ENCODE measurements at places on chromosomes 13 and 19.

- no peak for DNase-seq
These were observed 105.0 kb downstream of the SUCLA2 start for GRCh38 chr13:47896111-47896510.

- DNase-seq: peak; percentile 22
These were observed 1.1 kb downstream of the HSPB6 start for GRCh38 chr19:35755550-35756376.

- no peak for DNase-seq
These were observed 9.7 kb downstream of the MAP2K2 start for GRCh38 chr19:4114181-4114580.

GRCh38 chr13:100024023-100024422, 42.4 kb downstream of the ZIC2 start:
- DNase-seq: no peak

GRCh38 chr13:106660746-106661625, 93.0 kb upstream of the ARGLU1 start:
- no peak for DNase-seq

- DNase-seq: no peak
These were observed 98.8 kb downstream of the EPSTI1 start for GRCh38 chr13:42893214-42893671.

DNA sequence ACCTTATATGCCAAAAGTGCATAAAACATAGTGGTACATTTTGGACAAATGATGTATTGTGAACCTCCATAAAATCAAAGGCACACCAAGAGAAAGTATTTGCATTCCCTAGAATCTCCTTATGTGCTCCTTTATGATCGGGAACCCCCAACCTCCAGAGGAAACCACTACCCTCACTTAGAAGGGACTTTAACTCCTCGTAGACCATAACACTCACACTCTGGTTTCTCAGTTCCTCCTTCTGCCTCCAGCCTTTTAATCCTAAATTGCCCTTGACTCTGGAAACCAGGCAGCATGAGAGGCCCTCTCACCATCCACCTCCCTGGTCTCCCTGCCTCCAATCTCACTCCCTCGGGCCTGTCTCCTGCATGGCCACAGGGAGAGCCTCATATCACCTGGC, 9.8 kb upstream of the KCNN4 start:
- no peak for DNase-seq

DNA sequence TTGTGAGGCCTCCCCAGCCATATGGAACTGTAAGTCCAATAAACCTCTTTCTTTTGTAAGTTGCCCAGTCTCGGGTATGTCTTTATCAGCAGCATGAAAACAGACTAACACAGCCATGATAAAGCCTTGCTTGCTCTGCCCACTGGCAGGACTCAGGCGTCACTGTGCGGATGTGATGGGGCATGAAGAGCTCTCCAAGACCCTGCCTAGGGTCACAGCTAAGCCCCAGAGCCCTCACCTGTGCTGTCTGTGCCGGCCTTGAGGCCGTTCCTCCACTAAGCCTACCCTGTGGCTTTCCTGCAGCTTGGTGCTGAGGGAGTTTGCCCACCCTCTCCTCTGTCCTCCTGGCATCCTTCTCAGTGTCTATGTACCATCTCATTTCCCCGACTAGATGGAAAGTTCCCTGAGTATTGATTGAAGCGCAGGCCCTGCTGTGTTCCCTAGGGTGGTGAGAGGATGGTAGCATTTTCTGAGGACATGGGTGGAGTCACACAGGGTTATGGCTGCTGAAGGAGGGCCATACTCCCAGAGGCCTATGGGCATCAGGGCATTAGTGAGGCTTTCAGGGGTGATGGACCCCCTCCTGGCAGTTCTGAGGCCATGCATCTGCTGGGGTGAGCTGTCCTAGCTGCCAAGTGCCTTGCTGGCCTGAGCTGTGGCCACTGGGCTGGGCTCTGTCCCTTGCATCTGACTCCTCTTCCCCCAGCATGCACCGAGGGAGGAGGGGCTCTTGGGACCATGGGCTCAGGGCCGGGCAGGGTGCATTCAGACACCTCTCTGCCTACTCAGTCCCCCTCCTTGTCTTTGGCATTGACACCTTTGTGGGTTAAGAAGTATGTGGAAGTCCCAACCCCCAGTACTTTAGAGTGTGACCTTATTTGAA, 75.3 kb downstream of the TEX29 start:
- no peak for DNase-seq

DNA sequence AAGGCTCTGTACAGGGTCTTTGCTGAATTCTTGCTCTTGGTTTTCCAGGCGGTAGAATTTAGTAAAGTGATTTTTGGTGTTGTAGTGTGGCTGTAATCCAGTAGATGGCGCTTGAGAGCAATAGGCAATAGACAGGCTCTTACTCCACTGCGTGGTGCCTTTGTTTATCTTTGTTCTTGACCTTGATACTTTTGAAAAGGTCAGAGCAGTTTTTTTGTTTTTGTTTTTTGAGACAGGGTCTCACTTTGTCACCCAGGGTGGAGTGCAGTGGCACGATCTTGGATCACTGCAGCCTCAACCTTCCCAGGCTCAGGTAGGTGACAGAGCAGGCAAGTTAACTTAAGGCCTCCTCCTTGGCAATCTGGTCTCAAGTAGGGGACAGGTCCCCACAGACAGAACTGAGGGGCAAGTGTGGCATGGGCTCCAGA, 12.2 kb upstream of the LILRA5 start:
- no peak for DNase-seq

DNA sequence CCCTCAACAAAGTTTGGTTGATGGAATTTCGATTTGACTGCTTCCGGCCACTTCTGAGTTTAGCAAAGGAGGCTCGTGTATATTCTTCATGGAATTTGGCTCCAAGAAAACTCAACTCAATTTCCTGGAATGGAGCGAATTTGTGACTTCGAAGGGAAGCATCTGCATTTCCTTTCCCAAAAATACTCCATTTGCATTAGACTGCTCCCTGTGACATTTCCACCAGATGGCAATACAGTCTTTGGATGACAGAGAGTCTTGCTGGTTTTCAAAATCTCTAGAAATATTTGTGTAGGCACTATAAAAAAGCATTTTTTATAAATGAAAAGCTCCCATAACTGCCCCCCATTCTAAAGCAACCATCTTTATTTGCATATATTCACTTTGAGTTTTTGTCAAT, 4.1 kb downstream of the C1QTNF9 start:
- DNase-seq: no peak

GRCh38 chr13:46374710-46375109, 12.3 kb downstream of the RUBCNL start:
- no peak for DNase-seq

DNA sequence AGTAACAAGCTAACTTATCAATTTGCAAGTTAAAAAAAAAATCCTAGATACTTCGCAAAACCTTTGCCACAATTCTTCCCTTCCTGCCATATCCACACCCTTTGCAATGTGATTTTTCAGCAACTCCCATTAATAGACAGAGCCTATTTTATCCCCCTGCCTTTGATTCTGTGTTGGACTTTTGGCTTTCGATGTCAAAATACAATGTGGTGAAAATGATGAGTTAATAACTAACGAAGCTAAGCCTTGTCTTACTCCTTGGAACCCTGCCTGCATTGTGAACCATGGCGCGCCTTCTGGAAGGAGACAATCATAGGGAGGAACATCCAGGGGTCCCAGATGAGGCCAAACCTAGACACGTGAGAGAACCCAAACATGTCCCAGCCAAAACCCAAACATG, 6.4 kb downstream of the CYP4F2 start:
- DNase-seq: no peak

GRCh38 chr19:3462991-3463713, 17.2 kb downstream of the SMIM24 start:
- DNase-seq: no peak

GRCh38 chr19:17751912-17752273, 616 bp downstream of the FCHO1 start:
- no peak for DNase-seq

- no peak for DNase-seq
These were observed 124.9 kb downstream of the CYSLTR2 start for GRCh38 chr13:48778610-48779009.

DNA sequence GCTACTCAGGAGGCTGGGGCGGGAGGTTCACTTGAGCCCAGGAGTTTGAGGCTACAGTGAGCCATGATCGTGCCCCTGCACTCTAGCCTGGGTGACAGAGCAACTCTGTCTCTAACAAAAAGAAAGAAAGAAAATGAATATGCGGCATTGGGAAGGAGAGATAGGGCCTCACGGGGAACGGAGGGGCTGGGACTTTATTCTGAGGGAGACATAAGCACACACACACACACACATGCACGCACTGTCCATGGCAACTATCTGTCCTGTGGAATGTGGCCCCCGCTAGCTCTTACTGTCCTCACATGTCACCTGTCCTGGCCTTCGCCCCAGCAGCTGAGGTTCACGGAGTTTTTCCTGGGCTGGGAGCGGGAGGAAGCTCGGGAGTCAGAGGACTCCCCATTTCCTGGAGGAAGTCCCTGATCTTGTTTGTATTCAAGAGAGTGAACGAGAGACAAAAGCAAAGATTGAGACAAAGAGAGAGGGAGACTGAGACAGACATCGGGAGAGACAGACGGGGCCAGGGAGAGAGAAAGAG, 654 bp downstream of the STAP2 start:
- DNase-seq: no peak

GRCh38 chr19:19552798-19553197, 14.7 kb downstream of the CILP2 start:
- DNase-seq: peak; percentile 94

GRCh38 chr19:5624018-5624663, 1.3 kb downstream of the SAFB start:
- no peak for DNase-seq

- DNase-seq: no peak
These were observed 294.7 kb downstream of the MYO16 start for GRCh38 chr13:108924134-108924533.

DNA sequence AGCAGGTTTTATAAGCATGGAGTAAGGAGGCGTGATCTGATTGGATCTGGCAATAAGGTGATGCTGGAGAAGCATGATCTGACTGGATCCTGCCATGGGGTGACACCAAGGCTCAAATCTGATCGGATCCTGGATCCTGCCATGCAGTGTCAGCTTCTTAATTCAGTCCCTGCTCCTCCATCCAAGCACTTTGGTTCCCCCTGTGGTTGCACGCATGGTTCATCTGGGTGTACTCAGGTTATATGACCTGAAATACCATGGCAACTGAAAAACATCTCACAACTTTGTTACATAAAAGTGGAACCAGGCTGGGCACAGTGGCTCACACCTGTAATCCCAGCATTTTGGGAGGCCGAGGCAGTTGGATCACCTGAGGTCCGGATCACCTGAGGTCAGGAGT, 17.6 kb upstream of the KLK4 start:
- no peak for DNase-seq

- no peak for DNase-seq
These were observed 25.0 kb downstream of the SERPINE3 start for GRCh38 chr13:51364404-51365008.

GRCh38 chr19:5588441-5588840, 20.7 kb upstream of the TINCR start:
- DNase-seq: no peak

- no peak for DNase-seq
These were observed 56.8 kb downstream of the TNFSF13B start for GRCh38 chr13:108326309-108326708.

DNA sequence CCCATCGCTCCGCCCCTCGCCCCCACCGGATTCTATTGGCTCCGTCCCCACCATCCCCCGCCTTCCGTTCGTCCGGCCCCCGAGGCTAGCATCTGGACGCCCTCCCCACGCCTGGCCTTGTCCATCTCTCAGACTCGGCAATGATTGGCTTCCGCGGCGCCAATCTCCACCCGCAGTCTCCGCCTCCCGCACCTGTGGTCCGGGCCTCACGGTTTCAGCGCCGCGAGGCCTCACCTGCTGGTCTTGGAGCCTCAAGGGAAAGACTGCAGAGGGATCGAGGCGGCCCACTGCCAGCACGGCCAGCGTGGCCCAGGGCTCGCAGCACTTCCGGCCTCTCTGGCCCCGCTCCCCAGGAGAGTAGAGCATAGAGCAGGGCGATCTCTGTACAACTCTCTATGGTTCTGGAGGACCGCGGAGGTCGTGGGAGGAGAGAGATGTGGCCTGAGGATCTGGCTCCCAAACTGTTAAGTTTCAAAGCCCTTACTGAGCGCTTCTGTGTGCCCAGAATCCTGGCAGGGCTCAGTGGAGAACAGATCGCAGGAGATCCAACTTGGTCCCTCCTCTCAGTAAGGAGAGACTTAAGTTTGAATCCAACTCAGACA, at the start of gene ERCC1:
Gene ERCC1 (minus strand): TSS at position 329 of the 602 bp plus-strand sequence. CDS start 543 bp downstream, outside the sequence.
- DNase-seq: peak; percentile 72

DNA sequence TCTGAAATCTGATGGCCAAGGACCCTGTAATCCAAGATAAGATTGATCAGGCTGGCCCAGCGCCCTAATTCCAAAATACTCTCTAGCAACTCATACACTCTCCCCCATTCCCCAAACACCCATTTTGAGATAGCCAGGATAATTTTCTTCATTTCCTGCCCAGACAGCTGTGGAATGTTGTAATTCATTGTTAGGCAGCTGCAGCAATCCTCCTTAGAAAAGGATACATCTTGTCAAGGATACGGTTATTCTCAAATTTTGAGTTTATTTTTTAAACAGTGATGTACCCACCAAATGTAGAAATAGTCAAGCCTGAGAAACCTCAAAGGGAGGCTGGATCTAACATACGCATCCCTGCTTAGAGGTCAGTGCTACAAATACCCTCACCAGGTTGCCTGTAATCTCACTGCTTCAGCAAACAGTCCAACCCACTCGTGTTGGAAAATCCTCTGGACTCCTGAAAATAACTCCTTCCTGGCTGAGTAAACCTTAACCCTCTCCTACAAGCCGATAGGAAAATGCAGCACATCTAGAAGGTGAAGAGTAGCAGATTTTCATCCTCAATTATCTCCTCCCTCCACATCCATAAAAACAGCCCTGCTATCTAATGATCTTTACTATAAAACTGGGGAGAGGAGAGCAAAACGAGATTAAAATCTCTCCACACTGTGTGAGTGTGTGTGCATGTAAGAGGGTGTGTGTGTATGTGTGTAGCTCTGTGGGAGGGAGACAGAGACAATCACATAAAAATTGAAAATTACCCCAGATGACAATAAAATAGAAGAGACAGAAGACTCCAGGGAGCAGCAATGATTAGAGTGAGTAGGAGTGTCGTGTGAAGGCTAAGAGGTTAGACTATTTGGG, 683.1 kb downstream of the DIAPH3 start:
- no peak for DNase-seq

Data from 8988T (cell line).